K562 (cell line): ENCODE measurements at places on chromosomes 6 and 20. TPM values are rescaled to one million over a fixed set of nuclear protein-coding genes. Genes with fewer than 3 reads are reported as not detected.

GRCh38 chr20:51525241-51526105 lies 17.0 kb downstream of the NFATC2 start:
- peak; percentile 38 for DNase-seq

Gene VNN1
- not detected in 2 replicates for polyA plus RNA-seq

DNA sequence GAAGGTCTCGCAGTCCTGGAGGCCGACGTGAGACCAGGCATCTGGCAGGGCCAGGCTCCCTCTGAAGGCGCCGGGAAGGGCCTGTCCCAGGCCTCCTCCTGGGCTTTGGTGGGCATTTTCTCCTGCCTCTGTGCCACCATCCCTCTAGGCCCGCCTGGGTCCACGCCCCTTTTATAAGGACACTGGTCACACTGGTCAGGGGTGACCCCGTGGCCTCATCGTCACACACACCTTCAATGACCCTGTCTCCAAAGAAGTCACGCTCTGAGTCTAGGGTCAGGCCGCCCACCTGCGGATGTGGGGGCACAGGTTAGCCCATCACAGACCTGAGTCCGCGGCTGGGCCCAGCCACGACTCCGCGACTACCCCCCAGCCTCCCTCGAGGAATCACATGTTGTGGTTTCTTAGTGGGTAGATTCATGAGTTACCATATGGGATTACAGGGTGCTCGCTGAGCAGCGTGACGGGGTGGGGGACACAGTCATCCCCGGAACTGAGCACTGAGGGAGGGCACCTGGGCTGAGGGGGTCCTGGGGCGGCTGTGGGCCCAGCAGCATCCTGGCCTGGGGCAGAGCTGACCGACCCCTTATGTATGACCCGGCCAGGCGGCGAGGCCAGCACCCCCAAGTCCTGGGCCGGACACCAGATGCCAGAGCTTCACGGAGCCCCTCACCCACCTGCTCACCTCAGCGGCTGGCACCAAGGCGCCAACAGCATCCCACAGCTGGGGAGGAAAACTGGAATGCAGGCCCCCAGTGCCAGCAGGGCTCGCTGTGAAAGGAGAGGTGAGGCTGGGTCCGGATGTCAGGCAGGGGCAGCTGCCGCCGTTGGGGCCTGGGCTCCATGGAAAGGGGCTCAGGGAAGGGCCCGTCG lies 115.9 kb downstream of the DLL1 start:
- no peak for DNase-seq

DNA sequence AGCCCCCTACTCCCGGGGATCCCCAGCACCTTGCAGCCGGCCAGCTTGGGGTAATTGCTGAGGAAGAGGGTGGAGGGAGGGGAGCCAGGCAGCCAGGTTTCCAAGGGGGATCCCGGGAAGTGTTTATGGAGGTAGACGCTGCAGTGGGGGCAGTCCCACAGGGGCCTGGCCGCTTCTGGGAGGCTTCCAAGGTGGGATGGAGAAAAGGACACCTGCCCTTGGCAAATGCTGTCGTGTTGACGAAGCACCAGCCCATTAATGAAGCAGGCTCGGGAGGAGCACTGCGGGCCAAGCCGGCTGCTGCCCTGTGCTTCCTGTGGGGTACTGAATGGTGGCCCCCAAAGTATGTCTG lies 82.4 kb downstream of the TMEM242 start:
- DNase-seq: no peak

Gene RSPO4
- 0.34 TPM in 1 of 2 replicates, not detected in the other for polyA plus RNA-seq

Gene LRRC73
- 0.08 and 0.09 TPM in 2 replicates for polyA plus RNA-seq
